ENCODE measurements at places on chromosomes 12 and 14. TPM values are rescaled to one million over a fixed set of nuclear protein-coding genes. Genes with fewer than 3 reads are reported as not detected.

The PRH2 gene
- polyA plus RNA-seq, result not detected

The RIPK3 gene
- 7.1 TPM for polyA plus RNA-seq

The GDF3 gene
- polyA plus RNA-seq, result 0.22 TPM

The CCDC177 gene
- 0.03 TPM for polyA plus RNA-seq

The PTHLH gene
- polyA plus RNA-seq, result 0.43 TPM

The ACSS3 gene
- 12.3 TPM for polyA plus RNA-seq

The FOXA1 gene
- polyA plus RNA-seq, result not detected

The TSFM gene
- polyA plus RNA-seq, result 58.0 TPM

The PIK3C2G gene
- not detected for polyA plus RNA-seq

The ADCK1 gene
- 33.9 TPM for polyA plus RNA-seq

The KLHDC1 gene
- polyA plus RNA-seq, result 0.99 TPM

The SLCO1B1 gene
- polyA plus RNA-seq, result not detected

The AHSA1 gene
- 88.2 TPM for polyA plus RNA-seq

The PPM1H gene
- 0.62 TPM for polyA plus RNA-seq

The SOX5 gene
- 0.17 TPM for polyA plus RNA-seq

The SERPINA12 gene
- not detected for polyA plus RNA-seq

The PZP gene
- 0.20 TPM for polyA plus RNA-seq
